ENCODE measurements at places on chromosomes 12 and 14. TPM values are rescaled to one million over a fixed set of nuclear protein-coding genes. Genes with fewer than 3 reads are reported as not detected.

DNA sequence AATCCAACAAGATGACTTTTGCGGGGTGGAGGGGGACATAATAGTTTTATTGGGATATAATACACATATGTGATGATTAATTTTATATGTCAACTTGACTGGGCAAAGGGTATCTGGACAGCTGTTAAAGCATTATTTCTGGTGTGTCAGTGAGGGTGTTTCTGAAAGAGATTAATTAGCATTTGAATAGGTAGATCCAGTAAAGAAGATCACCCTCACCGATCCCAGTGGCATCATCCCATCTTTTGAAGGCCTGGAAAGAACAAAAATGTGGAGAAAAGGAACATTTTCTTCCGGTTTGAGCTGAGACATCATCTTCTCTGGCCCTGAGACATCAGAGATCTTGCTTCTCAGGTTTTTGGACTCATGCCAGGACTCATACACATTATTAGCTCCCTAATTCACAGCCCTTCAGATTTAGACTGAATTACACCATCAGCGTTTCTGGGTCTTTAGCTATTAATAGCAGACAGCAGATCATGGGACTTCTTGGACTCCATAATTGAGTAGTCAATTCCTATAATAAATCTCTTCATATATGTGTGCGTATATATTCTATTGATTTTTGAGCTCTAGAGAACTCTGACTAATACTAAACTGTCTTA is 283.6 kb downstream of the PCNX1 start:
- H3K27me3 ChIP-seq = no peaks in the 10 kb centered on the region
- no peaks in the 10 kb centered on the region for H3K36me3 ChIP-seq
- H3K4me1 ChIP-seq = no peaks in the 10 kb centered on the region
- H3K27ac ChIP-seq = no peak overlapping the region

DNA sequence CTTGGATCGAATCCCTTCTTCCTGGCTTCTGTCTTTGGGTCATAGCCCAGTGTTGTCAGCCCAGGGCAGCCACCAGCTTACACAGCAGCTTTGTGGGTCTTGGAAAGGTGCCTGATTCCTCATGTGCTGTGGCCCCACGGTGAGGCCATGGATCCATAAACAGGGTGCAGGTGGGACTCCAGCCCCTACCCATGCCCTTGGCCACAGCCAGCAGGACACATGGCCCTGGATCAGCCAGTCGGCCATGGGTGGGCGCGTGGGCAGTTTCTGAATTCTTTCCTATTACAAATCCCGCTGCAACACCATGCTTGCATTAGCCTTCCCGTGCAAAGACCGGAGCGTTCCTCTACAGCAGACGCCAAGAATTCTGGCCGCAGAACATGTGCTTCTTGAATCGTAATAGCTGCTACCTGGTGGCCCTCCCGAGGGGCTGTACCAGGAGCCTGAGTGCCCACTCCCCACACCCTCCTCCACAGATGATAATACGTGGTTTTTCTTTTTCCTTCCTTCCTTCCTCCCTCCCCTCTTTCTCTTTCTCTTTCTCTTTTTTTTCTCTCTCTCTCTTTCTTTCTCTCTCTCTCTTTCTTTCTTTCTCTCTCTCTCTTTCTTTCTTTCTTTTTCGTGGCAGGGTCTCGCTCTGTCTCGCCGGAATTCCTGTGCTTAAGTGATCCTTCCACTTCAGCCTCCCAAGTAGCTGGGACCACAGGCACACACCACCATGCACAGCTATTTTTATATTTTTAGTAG is 2.9 kb upstream of the MMP17 start:
- peak overlapping the region; percentile 22 for H3K4me3 ChIP-seq
- H3K4me1 ChIP-seq = peaks cover 7% of the 10 kb centered on the region
- H3K36me3 ChIP-seq = no peaks in the 10 kb centered on the region
- no peak overlapping the region for H3K27ac ChIP-seq
- H3K27me3 ChIP-seq = peaks cover 6% of the 10 kb centered on the region
- no peak for DNase-seq

DNA sequence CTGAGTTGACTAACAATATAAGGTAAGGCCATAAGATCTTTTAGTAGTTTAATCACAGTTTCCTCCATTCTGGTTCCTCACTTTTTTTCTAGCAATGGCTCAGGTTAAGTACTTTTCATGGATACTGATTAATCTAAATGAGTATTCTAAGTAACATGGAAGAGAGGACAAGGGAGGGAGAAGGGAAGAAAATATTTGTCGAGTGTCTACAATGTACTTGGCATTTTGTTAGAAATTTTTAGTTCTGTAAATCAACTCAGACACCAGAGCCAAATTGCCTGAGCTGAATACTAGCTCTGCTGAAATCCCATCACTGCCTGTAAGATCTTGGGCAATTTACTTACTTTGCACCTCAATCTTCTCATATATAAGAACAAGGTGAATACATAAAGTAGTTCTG is 20.2 kb downstream of the RERG start:
- peaks cover 32% of the 10 kb centered on the region for H3K4me1 ChIP-seq
- peak overlapping the region; percentile 60 for H3K27ac ChIP-seq
- no peak overlapping the region for H3K4me3 ChIP-seq
- no peaks in the 10 kb centered on the region for H3K36me3 ChIP-seq
- DNase-seq = no peak

GRCh38 chr12:53506450-53506785 is 866 bp downstream of the NPFF start:
- no peak for DNase-seq
- H3K4me3 ChIP-seq = no peak overlapping the region
- H3K4me1 ChIP-seq = peaks cover 74% of the 10 kb centered on the region
- H3K36me3 ChIP-seq = peaks cover 6% of the 10 kb centered on the region

DNA sequence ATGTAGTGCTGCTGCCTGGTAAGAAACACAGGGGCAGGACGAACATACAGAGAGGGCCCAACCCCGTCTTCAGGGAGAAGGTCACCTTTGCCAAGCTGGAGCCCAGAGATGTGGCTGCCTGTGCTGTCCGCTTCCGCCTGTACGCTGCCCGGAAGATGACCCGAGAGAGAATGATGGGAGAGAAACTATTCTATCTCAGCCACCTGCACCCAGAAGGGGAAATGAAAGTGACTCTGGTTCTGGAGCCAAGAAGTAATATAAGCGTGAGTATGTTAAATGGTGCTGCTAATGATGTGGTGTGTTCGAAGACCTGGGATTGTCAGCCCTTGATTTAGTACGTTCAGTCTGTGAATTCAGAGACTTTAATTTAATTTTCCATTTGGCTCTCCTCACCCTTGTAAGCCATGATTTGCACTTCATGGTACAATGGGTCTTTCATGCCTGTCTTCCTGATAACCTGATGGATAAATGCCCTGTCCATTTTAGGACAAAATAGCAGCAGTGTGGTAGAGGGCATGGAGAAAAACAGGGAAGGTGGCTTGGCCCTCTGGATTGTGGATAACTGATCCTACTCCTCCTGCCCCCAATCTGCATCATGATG is 318.9 kb downstream of the SNAPC1 start:
- H3K36me3 ChIP-seq = no peaks in the 10 kb centered on the region
- H3K27me3 ChIP-seq = no peaks in the 10 kb centered on the region
- no peak for DNase-seq
- no peaks in the 10 kb centered on the region for H3K4me1 ChIP-seq
- no peak overlapping the region for H3K4me3 ChIP-seq

DNA sequence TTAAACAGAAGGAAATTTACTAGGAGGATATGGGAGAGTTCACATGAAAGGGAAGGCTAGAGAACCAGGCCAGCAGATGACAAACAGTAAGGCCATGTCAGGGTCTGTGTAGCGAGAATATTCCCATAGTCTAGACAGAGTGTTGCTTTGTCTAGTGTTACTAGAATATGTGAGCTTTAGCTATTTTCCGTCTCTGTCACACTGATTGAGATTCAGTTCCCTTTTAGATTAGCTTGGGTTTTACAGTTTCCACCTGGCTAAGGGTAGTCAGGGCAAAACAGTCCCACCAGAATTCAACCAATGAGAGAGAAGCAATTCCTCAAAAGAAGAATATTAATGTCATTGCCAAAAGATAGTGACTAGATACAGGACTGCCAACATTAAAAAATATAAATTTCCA is 82.8 kb upstream of the MDM1 start:
- H3K4me1 ChIP-seq = no peaks in the 10 kb centered on the region
- H3K27me3 ChIP-seq = no peaks in the 10 kb centered on the region
- H3K27ac ChIP-seq = no peak overlapping the region

GRCh38 chr14:37285220-37285619 is 87.5 kb downstream of the MIPOL1 start:
- no peak overlapping the region for H3K27ac ChIP-seq
- no peaks in the 10 kb centered on the region for H3K27me3 ChIP-seq
- no peak for DNase-seq
- no peak overlapping the region for H3K4me3 ChIP-seq
- peaks cover 15% of the 10 kb centered on the region for H3K36me3 ChIP-seq

- H3K27me3 ChIP-seq = no peaks in the 10 kb centered on the region
- H3K4me1 ChIP-seq = no peaks in the 10 kb centered on the region
- no peaks in the 10 kb centered on the region for H3K36me3 ChIP-seq
- H3K27ac ChIP-seq = no peak overlapping the region
- no peak overlapping the region for H3K4me3 ChIP-seq
These were observed 441.6 kb downstream of the CCDC91 start for GRCh38 chr12:28631831-28632230.

DNA sequence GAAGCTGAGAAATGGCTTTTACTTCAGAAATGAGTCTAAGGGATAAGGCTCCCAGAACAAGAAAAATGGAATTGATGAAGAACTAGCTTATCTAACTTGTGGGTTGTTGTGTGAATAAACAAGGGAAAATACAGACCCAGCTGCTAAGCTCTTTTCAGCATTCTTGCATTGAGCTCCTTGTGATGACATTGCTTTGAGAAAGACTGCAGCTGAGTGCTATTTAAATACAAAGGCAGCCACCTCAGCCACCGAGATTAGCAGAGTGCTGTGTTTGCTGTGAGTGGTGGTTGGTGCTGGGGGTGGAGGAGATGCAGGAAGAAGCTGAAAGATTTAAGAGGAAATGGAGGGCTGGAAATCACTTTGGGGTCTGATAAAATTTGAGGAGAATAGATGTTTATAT is 396.0 kb upstream of the PRICKLE1 start:
- H3K27me3 ChIP-seq = no peaks in the 10 kb centered on the region
- no peak for DNase-seq
- no peaks in the 10 kb centered on the region for H3K4me1 ChIP-seq
- no peaks in the 10 kb centered on the region for H3K36me3 ChIP-seq
- no peak overlapping the region for H3K4me3 ChIP-seq

GRCh38 chr12:4091016-4091743 is 182.4 kb upstream of the CCND2 start:
- H3K27ac ChIP-seq = no peak overlapping the region
- H3K4me1 ChIP-seq = no peaks in the 10 kb centered on the region
- no peak overlapping the region for H3K4me3 ChIP-seq
- no peaks in the 10 kb centered on the region for H3K36me3 ChIP-seq
- DNase-seq = no peak
- no peaks in the 10 kb centered on the region for H3K27me3 ChIP-seq

DNA sequence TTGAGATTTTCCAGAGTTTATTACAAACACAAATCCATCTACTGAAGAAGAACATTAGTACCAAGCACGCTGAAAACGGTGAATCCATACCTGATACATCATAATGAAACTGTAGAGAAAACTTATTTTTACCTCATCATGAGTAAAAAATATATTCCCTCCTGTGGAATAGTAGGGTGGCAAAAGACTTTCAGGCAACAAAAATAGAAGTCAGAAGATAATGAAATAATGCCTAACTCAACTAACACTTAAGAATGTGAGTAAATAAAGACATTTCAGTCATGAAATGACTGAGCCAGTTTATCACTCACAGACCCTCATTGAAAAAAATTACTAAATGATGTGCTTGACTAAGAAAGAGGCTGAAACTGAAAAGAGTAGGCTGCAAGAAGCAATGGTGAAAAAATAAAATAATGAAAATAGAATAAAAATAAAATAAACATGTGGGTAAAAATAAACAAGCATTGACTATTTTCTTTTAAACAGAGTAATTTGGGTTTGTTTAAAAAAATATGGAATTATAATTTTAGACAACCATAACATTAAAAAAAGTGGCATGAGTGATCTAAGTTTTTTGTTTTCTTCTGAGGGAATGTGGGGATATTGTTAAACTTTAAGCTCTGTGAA is 148.6 kb downstream of the ASCL1 start:
- no peak overlapping the region for H3K27ac ChIP-seq
- no peak for DNase-seq

GRCh38 chr14:100660882-100661635 is 65.6 kb upstream of the DLK1 start:
- no peak overlapping the region for H3K4me3 ChIP-seq

Gene POTEG
- not detected for total RNA-seq

Gene OR10P1
- not detected for total RNA-seq

Gene INSM2
- not detected for total RNA-seq

Gene SERPINA3
- total RNA-seq = 140 TPM

Gene TOMM20L
- not detected for total RNA-seq

Gene PLBD1
- 7.0 TPM for total RNA-seq

Gene PRH2
- total RNA-seq = not detected

Gene RASSF9
- 3.2 TPM for total RNA-seq

Gene FAM181A
- total RNA-seq = not detected

Gene ANO2
- total RNA-seq = 6.7 TPM

Data from thoracic aorta (tissue), 2 donors.